ENCODE measurements at places on chromosomes 1 and 21. TPM values are rescaled to one million over a fixed set of nuclear protein-coding genes. Genes with fewer than 3 reads are reported as not detected.

The FCER1A gene
- total RNA-seq, result not detected

The ATAD3C gene
- total RNA-seq, result not detected

GRCh38 chr1:101312147-101312546, 75.3 kb downstream of the S1PR1 start:
- DNase-seq, result no peak
- H3K36me3 ChIP-seq, result no peaks in the 10 kb centered on the region
- peaks cover 1% of the 10 kb centered on the region for H3K27me3 ChIP-seq

DNA sequence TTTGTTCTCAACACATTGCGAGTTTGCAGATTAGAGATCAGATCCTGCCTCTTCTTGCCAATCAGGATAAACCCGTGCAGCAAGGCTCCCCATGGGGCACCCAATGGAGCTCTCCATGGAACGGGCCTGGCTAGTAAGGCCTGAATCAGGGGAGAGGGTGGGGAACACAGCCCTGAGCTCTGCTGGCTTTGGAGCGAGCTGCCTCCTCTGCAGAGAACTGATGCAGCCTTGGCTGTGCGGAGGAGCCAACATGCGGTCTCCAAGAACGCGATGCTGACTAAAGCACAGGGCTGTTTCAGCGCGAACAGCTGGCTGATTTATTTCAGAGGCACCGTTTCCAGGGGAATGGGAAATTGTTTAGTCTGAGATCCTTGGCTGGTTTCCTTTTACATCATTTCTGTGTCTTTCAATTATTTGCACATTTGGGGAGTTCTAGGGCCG, 139.7 kb downstream of the TSEN15 start:
- peaks cover 12% of the 10 kb centered on the region for H3K27me3 ChIP-seq
- H3K4me3 ChIP-seq, result no peak overlapping the region
- no peak overlapping the region for H3K27ac ChIP-seq
- no peak for DNase-seq

DNA sequence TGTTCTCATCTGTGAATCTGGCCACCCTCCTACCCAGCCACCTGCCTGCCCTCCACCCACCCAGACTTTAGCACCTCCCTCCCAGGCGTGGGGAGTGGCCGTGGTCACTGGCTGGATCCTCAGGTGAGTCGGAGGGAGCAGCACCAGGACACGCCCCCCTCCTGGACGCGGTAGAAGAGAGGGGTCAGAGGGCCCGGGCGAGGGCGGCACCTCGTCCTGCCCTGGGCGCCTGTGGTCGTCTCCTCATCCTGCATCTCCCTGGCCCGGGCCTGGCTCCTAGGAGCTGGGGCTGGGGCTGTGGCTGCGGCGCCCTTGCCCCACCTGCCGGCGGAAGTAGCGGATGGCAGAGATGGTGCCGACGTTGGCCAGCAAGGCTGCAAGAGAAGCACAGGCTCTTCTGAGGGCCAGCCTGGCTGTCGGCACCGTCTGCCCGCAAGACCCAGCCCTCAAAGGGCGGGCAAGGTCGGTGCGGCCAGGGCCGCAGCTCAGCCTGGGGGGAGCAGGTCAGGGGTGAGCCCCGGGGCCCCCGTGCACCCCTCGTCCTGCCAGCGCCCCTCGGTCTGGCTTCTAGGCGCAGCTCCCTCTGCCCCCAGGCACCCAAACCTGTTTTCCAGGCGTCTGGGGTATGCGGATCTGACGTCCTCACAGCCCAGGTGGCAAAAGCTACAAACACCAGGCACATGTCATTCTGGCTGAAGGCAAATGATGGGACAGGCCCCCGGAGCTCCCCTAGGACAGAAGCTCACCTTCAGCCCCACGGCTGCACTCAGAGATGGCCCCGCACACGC, 5.8 kb downstream of the PERM1 start:
- H3K4me3 ChIP-seq, result no peak overlapping the region
- no peaks in the 10 kb centered on the region for H3K36me3 ChIP-seq
- DNase-seq, result no peak
